ENCODE measurements at places on chromosomes 16 and 17. TPM values are rescaled to one million over a fixed set of nuclear protein-coding genes. Genes with fewer than 3 reads are reported as not detected.

The CRYM gene
- 152 TPM for total RNA-seq

The PIRT gene
- not detected for total RNA-seq

The MT1M gene
- 1.3 TPM for total RNA-seq

The FBF1 gene
- total RNA-seq = 3.9 TPM

The GNAO1 gene
- 14.2 TPM for total RNA-seq

The PRSS8 gene
- not detected for total RNA-seq

The PRR35 gene
- total RNA-seq = not detected

The CLEC3A gene
- total RNA-seq = not detected

The RHBDL1 gene
- 2.7 TPM for total RNA-seq

The ALDH3A1 gene
- not detected for total RNA-seq

DNA sequence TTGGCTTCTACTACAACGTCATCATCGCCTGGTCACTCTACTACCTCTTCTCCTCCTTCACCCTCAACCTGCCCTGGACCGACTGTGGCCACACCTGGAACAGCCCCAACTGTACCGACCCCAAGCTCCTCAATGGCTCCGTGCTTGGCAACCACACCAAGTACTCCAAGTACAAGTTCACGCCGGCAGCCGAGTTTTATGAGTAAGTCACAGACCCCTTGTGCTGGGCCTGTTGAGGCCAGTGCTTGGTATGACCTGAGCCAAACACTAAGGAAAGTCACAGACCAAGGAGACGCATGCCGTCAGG is 16.1 kb downstream of the SLC6A2 start:
- no peak for DNase-seq

GRCh38 chr17:64534187-64534586 is 27.4 kb downstream of the CEP95 start:
- DNase-seq = no peak

GRCh38 chr17:58402679-58403078 is 14.7 kb downstream of the RNF43 start:
- no peak for DNase-seq

GRCh38 chr17:7211491-7212273 is 8.0 kb downstream of the DLG4 start:
- no peak for DNase-seq

DNA sequence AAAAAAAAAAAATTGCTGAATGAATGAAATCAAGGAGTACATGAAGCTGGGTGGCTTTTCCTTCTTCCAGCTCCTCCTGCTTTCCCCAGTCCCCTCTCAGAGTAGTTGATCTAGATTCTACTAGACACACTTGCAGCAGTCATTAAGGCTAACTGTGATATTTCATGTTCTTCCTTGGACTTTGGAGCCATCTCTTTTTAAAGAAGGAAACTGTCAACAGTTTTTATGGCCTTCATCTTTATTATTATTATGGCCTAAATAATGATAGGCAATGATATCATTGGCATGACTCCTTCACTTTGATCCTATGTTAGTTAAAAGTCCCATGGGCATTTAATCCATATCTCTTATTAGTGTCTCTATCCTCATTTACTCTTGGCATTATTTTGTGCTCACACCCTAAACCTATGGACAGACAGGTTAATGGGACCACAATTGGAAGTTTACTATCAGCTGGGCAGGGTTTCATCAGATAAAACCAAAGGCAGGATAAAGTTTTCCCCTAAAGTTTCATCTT is 9.7 kb downstream of the C17orf78 start:
- no peak for DNase-seq

DNA sequence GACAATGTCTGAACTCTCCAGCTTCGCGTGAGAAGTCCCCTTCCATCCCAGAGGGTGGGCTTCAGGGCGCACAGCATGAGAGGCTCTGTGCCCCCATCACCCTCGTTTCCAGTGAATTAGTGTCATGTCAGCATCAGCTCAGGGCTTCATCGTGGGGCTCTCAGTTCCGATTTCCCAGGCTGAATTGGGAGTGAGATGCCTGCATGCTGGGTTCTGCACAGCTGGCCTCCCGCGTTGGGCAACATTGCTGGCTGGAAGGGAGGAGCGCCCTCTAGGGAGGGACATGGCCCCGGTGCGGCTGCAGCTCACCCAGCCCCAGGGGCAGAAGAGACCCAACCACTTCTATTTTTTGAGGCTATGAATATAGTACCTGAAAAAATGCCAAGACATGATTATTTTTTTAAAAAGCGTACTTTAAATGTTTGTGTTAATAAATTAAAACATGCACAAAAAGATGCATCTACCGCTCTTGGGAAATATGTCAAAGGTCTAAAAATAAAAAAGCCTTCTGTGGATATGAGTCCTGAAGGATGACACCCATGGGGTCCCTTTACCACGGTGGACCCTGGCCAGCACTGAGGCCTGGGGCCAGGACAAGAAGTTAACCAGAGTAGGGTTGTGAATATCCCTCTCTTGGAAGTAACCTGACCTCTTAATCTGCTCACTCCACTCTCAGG is 10.5 kb upstream of the ITGAD start:
- DNase-seq = peak; percentile 68

GRCh38 chr17:10217916-10218315 is 19.5 kb upstream of the GAS7 start:
- no peak for DNase-seq

DNA sequence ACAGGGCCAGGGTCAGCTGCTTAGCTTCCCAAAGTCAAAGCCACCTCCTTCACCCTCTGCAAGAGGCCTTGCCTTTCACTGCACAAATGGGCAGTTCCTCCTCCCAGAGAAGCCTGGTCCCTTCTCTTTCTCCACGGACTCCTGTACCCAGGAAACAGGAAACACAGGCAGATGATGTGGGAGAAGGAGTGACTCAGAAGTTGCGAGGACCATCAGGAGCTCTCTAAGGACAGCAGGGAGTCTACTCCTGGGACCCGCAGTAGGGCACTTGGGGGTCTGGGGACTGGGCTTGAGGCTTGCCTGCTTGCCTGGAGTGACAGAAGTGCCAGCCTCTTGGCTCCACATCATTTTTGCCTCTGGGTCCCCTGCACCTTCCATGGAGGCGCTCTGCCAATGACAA is 47.4 kb upstream of the KSR1 start:
- no peak for DNase-seq

DNA sequence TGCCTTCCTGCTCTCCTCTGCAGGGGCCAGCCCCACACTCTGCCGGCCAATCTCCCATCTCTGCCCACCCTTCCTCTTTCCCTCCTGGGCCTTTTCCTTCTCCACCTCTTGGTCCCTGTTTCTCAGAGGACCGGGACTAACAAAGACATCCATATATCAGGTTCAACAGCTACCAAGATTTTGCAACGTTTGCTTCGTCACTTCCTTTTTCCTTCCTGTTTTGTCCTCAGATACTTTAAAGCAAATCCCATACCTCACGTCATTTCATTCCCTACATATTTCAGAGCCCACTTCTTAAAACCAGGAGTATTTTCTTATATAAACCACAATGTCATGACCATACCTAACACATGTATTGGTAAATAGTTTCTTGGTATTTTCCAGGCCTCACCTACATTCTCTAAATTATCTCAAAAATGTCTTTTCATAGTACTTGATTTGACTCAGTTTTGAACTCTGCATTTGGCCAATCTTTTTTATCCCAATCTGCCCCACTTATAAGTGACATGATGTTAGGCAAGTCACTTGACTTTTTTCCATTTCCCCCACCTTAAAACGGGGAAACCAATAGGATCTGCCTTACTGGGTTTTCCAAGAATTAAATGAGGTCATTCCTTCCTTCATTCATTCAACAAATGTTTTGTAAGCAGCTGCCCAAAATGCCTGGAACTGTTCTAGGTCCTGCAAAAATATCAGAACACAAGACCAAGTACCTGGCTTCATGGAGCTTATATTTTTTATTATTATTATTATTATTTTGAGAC is 7.2 kb upstream of the USP10 start:
- DNase-seq = no peak

DNA sequence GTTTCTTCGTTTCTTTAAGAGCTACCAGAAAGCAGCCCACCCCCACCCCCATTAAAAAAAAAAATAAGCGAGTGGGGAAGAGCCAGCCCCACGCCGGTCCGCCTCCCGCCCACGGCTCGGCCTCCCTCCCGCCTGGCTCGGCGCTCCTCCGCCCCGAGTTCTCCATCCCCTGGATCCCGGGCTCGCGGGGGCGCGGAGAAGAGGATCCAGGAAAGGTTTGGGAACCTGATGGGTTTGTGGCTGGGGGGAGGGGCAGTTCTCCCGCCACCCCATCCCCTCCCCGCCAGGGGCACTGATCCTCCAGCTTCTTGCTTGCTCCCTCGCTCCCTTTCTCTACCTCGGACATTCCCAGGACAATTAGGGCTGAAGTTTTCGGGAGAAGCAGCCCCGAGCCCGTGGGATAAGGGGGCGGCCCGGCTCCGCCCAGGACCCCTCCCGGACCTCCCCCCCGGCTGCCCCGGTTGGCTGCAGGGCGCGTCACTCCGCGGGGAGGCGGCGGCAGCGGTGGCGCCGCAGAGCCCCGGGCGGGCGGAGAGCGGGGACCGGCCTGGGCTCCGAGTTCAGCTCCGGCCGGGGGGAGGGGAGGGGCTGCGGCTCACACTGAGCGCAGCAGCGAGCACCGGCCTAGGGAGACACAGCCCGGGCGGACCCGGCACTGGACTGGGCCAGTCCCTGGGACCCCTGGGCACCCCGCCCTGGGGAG is 1.0 kb upstream of the SALL1 start:
- DNase-seq = peak; percentile 49

GRCh38 chr17:60606036-60606435 is 6.0 kb downstream of the PPM1D start:
- DNase-seq = no peak

GRCh38 chr17:65278050-65278819 is 141.1 kb downstream of the RGS9 start:
- DNase-seq = no peak

DNA sequence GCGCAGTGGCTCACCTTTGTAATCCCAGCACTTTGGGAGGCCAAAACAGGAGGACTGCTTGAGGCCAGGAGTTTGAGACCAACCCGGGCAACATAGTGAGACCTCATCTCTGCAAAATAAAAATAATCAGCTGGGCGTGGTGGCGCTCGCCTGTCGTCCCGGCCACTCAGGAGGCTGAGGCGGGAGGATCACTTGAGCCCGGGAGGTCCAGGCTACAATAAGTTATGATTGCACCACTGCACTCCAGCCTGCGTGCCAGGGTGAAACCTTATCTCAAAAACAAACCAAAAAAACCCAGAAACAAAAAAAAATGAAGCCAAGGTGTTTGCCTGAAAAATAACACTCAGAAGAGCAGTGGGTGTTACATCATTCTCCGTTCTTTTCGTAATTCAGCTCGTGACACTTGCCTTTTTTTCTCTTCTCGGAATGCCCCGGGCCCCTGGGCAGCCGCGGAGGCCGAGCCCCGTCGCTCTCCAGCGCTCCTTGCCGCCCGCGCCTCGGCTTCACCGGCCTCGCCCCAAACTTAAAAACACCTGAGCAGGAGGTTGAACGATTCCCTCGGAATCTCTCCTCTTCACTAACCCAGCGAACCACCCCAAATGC is 17.0 kb downstream of the PRCD start:
- DNase-seq = no peak

DNA sequence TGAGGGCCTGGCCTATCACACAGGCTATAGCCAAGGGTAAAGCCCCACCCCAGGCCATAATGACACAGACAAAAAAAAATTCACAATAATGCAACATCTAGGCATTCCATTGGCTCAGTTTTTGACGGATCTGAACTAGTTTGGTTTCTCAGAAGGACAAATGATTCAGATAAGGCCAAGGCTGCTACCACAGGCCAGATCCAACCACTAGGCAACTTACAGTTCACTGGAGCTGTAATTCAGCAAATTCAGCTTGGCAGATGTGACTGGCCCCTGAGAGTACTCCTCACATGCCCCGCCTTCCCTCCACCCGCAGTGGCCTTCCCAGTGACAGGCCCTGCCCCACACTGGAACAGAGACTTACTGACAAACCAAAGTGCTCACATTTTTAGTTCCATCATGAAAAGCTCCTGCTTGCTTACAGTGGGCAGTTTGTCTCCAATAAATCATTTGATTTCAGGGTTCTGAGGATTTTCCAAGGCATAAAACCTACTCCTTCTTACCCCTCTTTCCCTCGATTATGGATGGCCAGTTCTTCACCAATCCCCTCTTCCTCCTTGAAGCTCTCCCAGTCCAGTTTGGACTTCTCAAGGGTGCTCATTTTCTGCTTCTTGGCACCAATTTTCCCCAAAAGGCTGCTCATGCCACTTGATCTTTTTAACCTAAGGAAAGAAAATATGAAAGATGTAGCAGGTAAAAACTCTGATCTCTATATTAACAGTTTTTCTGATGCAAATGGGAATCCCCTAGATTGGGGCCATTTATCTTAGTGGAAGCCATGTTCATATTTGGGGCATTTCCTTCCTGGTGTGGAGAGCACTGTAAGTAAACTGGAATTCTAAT is 53.3 kb upstream of the BCAR1 start:
- DNase-seq = peak; percentile 44

GRCh38 chr17:7078711-7079110 is 1.3 kb downstream of the CLEC10A start:
- DNase-seq = no peak

GRCh38 chr16:79509211-79509631 is 91.3 kb downstream of the MAF start:
- peak; percentile 37 for DNase-seq

DNA sequence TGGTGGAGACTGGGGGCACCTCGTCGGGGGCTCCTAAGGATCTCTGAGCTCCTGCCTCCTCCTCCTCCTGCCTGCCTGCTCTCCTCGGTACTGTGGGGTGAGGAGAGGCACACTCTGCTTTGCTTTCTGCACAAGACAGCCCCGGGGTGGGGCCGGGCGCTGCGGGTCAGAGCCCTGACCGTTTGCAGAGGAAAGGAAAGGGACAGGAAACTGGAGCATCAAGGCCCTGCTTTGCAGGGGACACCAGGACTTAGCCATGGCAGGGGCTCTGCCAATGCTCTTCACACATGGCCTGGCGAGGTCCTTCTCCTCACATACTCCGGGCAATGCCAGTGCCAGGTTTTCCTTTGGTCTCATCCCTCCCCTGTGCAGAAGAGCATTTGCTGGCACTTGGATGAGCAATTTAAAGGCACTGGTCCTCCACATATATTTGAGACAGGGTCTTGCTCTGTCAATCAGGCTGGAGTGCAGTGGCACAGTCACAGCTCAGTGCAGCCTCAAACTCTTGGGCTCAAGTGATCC is 23.8 kb upstream of the DOC2B start:
- no peak for DNase-seq

DNA sequence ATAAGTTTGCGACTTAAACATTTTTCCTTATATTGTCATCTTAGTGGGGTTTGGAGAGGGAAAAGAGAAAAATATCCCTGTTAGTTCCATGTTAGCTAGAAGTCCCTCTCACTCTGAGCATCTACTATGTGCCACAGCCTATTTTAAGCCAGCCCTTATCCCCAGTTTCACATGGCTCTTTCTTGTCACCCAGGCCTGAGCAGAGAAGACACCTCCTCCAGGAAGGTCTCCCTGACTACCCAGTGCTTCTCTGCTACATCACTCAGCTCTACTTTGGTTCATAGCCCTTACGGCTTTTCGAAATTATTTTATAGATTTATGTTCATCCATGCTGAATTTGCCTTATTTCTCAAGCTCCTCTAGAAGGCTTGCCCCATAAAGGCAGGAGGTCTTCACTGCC is 7.2 kb upstream of the MAP2K3 start:
- DNase-seq = no peak

- no peak for DNase-seq
Observed at GRCh38 chr17:601926-602303, 112.7 kb downstream of the VPS53 start.
